Activated CD4-positive, alpha-beta T cell treated with anti-CD3 and anti-CD28 coated beads for 24 hours (primary cell): ENCODE measurements at places on chromosomes 4 and X.

DNA sequence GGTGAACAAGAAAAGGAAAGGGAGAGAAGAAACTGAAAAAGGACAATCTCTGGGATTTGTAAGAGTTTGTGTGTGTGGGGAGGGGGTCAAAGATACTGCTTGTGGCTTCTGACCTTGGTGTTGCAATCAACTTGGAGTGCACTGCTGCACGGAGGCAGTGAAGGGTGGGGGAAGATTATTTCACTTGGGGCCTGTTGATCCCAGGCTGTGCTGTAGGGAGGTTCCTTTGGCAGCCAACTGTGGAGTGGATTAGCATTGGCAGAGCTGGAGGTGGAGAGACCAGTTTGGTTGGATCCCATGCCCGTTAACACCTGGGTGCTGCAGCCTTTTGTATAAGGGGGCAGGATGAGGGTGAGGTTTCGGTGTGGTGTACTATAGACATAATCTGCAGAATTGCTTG, 38.2 kb downstream of the AFF1 start:
- no peak for DNase-seq

- DNase-seq, result no peak
These were observed 167.1 kb downstream of the MAML3 start for GRCh38 chr4:139986689-139987501.

GRCh38 chrX:109918753-109919152, 84.2 kb upstream of the TMEM164 start:
- no peak for DNase-seq

- no peak for DNase-seq
These were observed 48.3 kb downstream of the MEPE start for GRCh38 chr4:87881115-87881514.

GRCh38 chr4:9999956-10000561, 21.2 kb downstream of the SLC2A9 start:
- DNase-seq, result no peak

- DNase-seq, result no peak
These were observed 32.7 kb downstream of the METAP1 start for GRCh38 chr4:99028187-99028586.

DNA sequence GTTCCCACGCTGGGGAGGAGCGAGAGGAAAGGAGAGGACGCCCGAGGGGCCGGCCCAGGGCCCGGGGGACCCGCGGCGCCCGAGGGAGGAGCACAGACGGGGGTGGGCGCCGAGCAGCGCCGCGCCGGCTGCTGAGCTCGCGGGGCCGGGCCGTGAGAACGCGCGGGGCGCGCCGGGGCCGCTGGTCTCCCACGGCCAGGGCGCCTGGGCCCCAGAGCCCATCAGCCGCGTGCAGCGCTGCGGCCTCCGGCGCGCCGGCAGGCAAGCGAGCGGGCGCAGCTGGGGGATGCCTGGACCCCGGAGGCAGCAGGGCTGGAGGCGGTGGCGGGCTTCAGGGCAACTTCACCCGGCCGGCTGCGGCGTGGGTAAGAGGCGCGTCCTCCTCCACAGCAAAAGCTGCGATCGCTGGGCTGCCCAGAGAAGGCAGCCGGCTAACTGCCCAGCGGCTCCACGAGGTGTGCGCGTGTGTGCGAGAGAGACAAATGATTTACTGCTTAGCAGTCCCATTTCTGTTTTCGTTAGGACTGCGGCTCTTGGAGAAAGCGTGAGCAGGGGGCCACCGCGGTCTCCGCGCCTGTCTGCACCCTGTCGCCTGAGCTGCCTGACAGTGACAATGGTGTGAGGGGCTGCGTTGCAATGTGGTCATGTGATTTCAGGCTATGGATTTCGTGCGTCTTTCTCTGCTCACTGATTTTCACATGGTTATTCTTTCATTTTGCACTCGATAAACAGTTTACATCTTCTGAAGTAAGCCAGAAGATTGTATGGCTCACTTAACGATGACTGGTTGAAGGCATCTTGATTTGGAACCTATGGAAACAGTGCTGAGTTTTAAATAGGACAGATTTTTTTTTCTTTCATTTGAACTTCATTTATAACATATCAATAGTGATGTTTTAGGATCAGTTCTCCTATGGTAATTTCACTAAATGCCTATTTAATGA, 1.2 kb downstream of the GUCY1A1 start:
- DNase-seq, result no peak

DNA sequence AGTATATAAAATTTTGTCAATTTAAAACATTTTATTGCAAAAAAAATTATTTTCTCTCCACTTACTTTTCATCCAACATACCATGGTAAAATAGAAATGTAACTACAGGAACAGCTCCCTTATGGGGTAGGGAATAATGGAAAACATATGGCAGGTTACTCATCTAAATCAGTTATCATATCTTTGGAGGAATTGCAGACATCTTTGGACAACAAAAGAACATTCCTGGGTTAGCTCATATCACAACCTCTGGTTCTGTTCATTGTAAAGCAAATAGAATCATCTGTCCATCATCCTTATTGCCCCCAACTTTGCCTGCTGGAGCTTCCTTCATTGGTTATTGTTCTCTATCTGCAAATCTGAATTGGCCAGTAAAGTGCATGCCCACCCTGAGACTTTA, 387.5 kb upstream of the GRID2 start:
- no peak for DNase-seq

DNA sequence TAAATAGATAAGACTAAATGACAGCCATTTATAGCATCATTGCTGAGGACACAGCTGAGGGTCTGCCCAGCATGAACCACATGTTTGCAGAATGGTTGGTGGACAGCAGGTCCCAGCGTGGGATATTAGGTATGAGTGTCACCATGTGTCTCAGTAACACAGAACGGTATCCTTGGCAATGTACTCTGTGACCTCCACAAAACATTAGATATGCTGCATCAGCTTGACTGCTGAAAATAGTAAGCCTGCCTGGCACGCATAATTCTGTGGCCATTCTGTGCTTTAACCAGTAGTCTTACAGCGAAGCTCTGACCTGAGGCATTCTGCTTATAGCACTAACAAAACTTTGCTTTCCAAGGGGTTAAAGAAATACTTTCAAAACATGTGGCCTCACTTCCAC, 32.0 kb downstream of the LIMCH1 start:
- DNase-seq, result no peak

DNA sequence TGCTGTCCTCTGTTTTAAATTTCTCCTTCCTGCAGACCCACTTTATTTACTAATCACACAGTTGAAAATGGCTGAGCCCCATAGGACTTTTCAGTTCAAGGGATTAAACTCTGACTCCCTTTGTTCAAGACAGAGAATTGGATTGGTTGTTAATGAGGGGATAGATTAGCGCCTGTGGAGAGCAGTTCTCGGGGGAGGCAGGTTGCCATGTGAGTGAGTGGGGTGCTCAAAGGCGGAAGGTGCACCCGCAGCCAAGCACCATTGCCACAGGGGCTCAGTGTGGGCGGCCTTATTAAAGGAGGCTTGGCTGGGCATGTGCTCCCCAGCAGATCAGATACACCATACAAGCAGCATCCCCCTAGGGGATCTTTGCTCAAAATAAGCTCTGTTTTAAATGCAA, 7.9 kb upstream of the CBR4 start:
- no peak for DNase-seq

- no peak for DNase-seq
These were observed 70.1 kb downstream of the NAA11 start for GRCh38 chr4:79255793-79256192.

DNA sequence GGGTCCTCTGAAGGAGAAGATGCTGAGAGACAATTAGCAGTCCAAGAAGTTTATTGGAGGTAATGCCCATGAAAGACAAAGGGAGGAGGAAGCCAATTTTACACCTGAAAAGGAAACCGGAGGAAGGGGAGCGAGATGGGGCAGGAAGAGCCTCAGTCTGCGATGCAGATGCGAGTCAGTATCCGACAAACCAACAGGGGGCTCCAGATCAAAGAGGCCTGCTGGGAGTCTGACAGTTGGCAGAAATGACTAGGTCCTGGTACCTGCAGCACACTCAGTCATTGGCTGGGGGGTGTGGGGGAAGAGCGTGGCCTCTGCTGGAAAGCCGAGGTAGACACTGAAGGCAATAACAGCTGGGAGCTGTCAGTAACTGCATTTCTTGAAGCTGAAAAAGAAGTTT, 231.1 kb upstream of the CENPE start:
- DNase-seq, result no peak

DNA sequence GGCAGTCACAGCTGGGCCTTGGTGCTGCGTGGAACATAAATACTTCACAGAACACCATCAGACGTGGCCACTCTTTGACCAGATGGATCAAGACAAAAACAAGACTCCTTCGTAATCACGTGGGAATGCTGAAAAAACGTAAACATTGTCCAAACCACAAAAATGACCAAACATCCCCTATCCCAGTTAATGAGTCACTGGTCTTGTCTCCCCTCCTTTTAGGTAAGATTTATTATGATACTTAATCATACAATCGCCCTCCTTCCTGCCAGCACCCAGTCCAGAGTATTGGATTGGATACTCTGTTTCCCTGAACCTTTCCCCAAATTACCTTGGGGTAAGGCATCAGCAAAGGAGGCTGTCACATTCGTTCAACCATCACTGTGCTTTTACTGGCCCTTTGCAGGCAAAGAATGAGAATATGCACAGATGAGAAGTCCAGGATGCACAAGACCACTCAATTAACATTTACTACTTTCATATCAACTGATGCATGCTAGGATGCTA, 601 bp upstream of the TCEANC start:
- DNase-seq, result no peak

DNA sequence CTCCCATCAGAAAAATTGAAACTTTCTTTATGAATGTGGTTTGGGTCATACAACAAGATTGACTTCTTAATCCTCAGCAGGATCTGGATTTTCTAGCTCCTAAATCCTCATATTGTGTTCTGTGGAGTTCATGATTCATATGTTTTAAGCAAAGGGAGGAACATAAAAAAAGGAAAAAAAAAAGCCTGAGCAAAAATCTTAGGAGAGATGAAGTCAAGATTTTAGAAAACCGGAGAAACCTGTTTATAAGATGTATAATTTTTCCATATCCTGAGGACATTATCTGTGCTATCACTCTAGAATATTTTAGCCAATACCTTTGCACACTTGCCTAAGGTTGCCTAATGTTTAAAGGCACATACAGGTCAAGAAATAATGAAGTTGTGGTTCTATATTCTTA, 7.0 kb upstream of the EREG start:
- DNase-seq, result no peak

DNA sequence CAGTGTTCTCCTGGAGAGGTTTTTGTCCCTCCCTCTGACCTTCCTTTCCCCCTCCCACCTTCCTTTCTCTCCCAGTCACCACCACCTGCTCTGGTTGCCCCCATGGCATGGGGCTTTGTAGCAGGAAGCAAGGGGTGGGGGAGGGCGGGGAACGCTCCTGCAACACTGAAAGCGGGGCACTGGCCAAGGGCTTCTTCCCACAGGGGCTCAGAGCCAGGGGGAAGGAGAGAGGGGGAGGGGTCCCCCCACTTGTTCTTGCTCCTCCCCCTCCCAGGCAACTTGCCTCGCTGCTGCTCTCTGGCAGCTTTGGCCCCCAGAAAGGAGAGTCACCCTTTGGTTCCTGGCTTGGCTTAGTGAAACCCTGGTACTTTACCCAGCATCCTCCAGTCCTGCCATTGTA, 48.4 kb downstream of the BCORL1 start:
- no peak for DNase-seq

GRCh38 chrX:46645614-46646013, 72.0 kb downstream of the CHST7 start:
- no peak for DNase-seq

DNA sequence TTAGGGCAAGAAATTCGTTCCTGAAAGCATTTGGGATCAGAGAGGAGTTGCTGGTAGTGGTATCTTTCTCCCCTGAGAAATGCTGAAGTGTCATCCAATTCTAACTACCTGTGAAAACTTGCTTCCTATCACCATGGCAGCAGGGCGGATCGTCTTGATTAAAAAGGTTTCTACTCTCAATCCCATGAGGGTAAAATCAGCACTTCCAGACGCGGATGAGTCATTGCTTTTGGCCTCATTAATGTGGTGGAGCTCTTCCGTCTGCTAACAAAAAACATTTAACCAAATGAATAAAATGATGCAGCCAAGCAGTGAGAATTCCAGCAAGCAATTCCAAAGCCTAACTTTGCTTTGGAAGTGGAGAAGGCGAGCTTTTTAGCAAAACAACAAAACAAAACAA, 325.6 kb downstream of the CAMK2D start:
- DNase-seq, result no peak
